ENCODE measurements at places on chromosomes 3 and 15.

DNA sequence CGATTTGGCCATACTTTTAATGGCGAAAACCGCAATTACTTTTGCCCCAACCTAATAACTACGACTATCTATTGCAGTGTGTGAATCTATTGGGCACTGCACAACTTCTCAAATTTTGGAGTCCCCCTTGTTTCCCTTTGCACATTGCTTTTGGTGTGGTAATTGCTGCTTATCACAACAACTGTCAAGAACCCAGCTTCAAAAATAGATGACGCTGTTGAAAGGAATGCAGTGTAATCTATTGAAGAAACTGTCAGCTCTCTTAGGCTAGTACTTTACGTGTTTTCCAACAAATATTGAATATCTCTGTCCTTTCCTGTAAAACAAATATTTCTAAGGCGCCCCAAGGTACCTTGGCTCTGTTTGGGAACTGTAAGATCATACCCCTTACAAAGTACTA lies 222.8 kb upstream of the UBE2E2 start:
- DNase-seq, result peak; percentile 27

- DNase-seq, result peak; percentile 95
Observed at GRCh38 chr3:10010878-10011465, 15.3 kb upstream of the FANCD2 start.

GRCh38 chr3:33750211-33750548 lies 32.1 kb upstream of the CLASP2 start:
- no peak for DNase-seq

DNA sequence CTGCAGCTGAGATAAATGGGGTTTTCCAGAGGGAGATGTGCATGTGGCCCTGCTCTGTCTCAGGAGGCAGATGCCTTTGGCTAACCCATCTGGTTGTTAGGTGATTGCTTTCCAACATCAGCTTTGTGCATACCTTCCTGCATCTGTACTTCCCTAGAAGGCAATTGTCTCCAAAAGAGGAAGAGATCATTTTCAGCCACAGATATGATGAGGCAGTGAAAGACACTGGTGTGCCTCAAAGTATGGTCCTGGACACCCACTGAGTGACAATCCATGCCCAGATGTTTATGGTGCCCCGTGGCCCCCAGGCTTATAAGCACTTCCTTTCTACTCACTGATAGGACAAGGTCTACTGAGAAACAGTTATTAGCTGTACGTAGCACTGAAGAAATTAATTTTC lies 117.5 kb upstream of the NR2F2 start:
- DNase-seq, result no peak

GRCh38 chr15:34490417-34491193 lies 53.0 kb upstream of the GOLGA8A start:
- DNase-seq, result no peak

GRCh38 chr3:13139471-13140065 lies 66.3 kb upstream of the IQSEC1 start:
- DNase-seq, result no peak

GRCh38 chr3:155197786-155198185 lies 95.7 kb downstream of the STRIT1 start:
- no peak for DNase-seq

DNA sequence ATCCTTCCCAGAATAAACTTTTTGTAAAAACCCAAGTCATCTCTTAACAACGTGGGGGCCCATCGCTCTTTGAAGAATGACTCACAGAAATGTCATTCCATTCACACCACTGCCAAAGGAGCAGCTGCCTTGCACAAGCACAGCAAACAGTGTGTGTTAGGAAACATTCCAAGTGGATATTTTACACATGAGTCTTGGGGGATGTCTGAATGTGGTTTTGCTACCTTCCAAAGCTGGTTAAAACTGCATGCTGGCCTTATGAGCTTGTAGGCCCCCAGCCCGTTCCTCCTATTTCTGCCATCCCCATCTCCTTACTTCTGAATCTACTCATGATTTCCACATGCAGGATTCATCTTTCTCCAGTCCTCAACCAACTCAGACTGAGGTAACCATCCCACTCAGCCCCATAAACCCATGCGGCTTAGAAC lies 130.8 kb downstream of the CPNE4 start:
- peak; percentile 66 for DNase-seq

DNA sequence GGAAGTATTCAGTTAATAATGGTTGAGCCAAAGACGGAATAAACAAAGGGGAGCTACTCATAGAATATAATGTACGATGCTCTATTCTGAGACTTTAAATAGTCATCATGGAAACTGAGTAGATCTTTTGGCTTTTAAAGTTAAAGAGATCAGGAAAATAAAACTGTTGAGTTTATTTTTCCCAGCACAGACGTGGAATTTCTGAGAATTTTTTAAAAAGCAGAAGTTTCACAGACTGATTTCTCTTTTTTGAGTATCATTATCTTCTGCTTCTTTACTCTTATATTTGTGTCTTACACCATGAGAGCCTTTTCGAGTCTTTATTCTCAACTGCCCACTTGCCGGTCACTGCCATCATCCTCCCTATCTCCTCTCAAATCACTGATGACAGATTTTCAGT lies 13.2 kb downstream of the P2RY14 start:
- DNase-seq, result no peak

DNA sequence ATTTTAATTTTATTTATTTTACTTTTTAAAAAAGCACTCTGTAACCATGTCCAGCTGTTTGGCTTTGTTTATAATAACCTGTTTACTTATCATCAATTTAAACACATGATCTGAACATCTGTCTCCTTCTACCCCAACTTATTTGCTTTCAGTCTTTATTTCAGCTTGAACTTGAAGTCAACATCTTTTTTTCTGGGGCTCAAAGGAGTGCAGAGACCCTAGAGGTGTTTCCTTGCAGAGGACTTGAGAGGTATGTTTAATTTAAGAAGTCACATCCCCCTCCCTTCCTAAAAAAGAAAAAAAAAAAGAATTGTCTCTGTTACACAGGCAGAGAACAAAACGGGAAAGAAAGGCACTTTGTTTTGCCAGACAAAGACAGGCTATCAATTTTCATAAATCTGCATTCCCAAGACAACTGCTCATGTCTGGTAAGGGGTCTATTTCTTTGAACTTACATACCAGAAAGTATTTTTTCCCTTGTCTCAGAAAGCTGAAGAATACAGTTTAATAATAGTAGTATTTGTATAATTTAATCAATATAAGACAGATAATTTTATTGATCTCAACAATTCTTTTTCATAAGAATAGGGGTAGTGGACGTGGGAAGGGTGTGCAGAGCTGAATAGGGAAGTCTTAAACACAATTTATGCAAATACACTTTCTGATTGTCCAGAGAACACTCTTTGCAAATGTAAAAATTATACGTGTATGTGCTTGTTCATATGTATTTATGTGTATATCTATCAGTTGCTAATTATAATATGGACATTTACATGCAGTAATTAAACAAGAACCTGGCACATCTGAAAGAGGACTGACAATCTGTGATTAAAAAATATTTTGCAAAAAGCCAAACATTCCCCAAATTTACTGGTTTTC lies 109.7 kb upstream of the PDZRN3 start:
- no peak for DNase-seq

DNA sequence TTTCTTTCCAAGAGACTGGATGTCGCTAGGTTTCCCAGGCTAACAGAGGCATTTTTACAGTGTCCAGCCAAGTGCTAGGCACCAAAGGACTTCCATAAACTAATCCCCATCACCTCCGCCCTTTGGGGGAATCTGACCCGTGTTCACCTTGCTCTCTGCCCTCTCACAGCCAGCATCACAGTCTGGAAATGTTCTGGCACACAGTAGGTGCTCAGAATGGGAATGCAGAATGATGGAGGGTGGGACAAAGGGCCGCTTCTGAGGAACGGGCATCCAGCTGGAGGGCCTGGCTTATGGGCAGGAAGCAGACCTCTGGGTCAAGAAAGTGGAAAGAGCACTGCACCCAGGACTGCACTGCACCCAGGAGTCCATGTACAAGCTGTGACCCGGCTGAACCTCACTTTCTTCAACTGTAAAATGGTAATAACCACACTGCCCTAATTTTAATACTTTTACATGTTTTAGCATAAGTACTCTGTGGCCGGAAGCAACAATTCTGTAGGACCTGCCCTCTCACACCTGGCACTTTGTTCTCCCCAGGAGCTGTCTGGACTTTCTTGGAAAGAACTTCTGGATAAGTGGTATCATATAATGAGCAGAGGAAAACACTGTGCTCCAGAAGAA lies 901 bp upstream of the NMB start:
- no peak for DNase-seq

GRCh38 chr15:91559066-91559465 lies 294.4 kb upstream of the SLCO3A1 start:
- no peak for DNase-seq

GRCh38 chr15:82301296-82302016 lies 38.8 kb downstream of the SAXO2 start:
- DNase-seq, result no peak

GRCh38 chr3:49732597-49732996 lies 8.8 kb upstream of the GMPPB start:
- DNase-seq, result no peak

GRCh38 chr3:77699125-77699691 lies 659.3 kb downstream of the ROBO2 start:
- DNase-seq, result no peak

DNA sequence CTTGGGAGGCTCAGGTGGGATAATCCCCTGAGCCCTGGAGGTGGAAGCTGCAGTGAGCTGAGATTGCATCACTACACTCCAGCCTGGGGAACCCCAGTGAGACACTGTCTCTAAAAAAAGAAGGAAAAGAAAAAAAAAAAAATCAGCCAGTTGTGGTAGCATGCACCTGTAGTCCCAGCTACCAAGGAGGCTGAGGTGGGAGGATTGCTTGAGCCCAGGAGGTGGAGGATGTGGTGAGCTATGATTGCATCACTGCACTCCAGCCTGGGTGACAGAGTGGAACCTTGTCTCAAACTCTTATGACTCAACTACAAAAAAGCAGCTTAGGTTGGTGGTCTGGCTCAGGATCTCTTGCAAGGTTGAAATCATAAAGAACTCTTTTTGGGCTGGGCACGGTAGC lies 19.3 kb upstream of the GPX1 start:
- no peak for DNase-seq

DNA sequence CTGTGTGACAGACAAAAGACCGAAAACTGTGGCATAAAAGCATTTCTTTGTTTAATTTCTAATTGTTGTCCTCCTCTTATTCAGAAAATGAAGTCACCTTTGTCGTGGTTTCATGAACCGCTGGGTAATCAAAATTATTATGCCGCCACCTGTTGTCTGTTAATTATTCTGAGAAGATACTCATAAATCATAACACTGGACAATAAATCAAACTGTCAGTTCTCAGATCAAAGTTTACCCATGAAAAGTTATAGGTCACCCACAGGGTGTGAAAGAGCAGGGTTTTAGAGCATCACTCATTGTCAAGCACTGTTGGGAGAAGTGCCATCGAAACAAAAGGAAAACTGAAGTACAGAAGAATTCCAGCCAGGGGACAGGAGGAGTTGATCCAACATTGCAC lies 474.3 kb downstream of the NR2F2 start:
- DNase-seq, result no peak

DNA sequence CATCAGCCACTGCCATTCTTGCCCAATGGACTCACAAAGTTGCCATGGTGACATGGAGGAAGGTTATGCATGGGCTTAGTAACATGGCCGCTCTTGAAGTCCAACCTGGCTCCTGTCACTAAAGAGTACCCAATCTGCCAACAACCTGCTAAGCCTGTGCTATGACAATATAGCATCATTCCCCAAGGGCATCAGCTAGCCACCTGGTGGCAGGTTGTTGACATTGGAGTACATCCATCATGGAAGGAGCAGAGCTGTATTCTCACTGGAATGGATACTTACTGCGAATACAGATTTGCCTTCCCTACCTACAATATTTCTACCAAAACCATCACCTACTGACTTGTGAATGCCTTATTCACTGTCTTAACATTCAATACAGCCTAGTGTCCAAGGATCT lies 138.9 kb upstream of the RORA start:
- no peak for DNase-seq

DNA sequence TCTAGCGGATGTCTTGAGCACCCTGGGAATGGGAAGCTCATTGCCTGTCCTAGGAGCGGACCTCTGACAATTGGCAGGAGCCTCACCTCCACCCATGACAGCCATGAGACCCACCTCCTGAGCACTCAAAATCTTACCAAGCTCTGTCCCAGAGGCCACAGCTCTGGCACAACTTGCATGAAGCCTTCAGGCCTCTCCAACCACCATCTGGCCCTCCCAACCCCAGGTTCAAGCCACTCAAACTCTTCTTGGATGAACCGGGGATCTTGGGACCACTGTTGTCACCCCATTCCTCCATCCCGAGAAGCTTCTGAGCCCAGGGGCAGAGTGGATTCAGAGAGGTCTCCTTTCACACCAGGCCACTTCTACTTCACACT lies 1.5 kb downstream of the VIPR1 start:
- no peak for DNase-seq

GRCh38 chr3:13688034-13688433 lies 139.1 kb downstream of the FBLN2 start:
- DNase-seq, result no peak

DNA sequence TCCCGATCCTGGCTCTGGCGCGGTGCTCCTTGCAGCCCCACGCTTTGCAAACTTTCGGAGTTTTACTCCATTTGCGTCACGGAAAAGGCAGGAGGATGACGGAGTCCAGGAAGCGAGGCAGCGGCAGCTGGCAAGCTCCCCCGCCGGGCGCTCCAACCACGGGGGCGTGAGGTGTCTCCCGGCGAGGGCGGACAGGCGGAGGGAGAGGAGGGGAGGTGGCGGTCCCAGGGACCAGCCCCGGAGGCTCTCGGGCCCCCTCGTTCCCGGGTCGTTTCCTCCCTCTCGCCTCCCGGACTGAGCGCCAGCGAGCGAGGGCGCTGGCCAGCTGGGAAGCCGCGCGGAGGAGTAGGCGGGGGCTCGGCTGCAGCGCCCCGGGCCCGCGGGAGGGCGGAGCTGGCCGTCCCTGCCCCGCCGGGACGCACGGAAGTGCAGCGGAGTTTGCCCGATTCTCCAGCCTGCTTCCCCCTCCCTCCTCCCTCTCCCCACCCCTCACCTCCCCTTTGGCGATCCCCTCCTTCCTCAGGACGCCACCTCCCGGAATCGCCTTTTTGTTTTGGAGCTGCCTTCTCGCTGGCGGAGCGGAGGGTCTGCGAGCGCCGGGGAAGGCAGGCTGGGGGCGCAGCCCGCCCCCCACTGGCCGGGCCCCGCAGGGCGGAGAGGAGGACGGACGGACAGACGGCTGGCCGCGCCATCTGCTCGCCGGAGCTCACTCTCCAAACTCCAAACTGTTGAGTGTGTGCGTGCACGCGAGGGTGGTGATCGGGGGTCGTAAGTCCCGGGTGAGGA lies at the start of gene SNX33:
Gene SNX33, plus strand, starts transcription at position 543 of the 786 bp plus-strand sequence. CDS start 1,191 bp downstream, outside the sequence.
- DNase-seq, result peak; percentile 88

GRCh38 chr3:13654330-13655060 lies 105.6 kb downstream of the FBLN2 start:
- DNase-seq, result no peak

- no peak for DNase-seq
Observed at GRCh38 chr3:151428386-151428785, 32.5 kb downstream of the IGSF10 start.

GRCh38 chr3:150673966-150674365 lies 29.8 kb downstream of the ERICH6 start:
- DNase-seq, result no peak

GRCh38 chr3:126983653-126984390 lies 907 bp downstream of the PLXNA1 start:
- DNase-seq, result peak; percentile 55

Measured in AG08396 (cell line).